ENCODE measurements at places on chromosomes 12 and 14.

DNA sequence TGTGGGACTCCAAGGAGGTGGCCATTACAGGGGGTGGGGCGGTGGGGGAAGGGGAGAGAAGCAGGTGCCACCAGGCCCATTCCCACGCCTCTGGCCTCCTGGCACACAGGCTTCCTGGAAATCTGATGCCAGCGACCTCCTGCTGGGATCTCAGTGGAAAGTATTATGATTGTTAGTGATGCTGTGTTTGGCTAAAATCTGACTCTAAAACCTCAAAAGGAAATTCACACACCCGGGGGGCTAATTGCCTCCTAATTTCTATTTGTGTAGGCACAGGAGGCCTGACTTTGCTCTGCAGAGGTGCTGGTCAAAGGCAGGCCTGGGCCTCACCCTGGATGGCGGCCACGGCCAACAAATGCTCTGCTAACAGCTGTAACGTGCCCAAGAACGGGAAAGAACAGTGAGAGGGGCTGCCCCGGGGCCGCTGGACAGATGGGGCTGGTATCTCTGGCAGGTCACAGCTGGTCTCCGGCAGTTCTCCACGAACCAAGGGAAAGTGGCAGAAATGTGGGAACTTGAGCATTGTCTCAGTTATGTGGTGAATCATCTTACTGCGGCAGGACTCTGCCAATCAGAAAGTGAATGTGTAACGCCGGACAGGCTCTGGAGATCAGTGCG lies 14.3 kb downstream of the FAM181A start:
- no peak for DNase-seq

DNA sequence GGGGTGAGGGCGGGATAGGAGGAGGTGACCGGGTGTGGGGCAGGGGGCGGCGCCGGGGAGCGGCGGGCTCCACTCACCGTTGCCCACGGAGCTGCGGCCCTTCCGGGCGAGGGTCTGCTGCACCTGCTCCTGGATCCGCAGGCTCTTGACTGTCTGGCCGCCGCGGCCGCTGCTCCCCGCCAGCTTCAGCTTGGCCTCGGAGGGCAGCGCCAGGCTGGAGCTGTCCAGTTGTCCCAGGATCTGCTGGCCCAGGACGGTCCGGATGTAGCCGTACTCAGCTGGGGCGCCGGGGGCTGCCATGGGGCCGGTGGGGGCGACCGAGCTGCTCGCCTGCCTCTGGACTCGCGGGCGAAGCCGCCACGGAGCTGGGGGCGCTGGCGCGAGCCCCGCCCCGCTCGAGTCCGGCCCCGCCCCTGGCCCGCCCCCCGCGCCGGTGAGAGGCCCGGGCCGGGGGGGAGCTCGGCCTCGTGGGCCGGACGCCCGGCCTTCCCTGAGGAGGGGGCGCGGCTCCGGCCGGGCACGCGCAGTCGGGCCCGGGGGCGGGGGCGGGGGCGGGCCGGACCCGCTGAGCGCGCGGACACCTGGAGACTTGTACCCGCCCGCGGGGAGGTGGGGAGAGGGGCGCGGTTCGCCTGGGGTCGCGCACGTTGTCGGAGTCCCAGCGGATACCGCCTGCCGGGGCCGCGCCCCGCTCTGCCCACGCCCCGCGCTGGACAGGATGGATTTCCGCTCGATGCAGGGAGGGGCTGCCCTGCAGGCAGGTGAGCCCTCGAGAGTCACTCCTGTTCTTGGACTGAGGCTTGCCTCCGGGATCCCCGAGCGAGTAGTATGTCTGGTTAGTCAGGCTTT lies at the start of gene PKP2:
Gene PKP2 (minus strand): TSS at position 346 of the 849 bp plus-strand sequence. CDS start 46 bp downstream, at position 300.
- DNase-seq, result peak; percentile 52

DNA sequence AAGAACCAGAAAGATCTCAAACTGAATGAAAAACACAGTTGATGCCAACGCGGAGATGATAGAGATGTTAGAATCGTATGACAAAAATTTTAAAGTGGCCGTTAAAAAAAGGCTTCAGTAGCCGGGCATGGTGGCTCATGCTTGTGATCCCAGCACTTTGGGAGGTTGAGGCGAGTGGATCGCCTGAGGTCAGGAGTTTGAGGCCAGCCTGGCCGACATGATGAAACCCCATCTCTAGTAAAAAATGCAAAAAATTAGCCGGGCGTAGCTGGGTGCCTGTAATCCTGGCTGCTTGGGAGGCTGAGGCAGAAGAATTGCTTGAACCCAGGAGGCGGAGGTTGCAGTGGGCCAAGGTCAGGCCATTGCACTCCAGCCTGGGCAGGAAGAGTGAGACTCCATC lies 5.4 kb upstream of the ACVRL1 start:
- DNase-seq, result no peak

DNA sequence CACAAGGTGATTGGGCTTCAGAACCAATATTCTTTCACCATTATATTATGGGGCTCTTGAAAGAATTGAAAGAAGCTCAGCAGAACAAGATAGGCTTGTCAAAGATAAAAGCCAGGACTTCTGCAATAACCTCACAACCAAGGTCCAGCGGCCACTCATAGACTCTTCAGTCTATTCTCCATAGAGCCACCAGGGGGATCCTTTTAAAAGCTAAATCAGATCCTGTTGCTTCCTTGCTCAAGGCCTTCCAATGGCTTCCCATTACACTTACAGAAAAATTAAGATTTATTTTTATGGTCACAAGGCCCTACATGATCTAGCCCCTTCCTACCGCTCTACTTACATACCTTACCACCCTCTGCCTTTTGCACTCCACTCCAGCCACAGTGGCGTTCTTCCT lies 169.6 kb downstream of the C12orf42 start:
- peak; percentile 4 for DNase-seq

GRCh38 chr12:27560126-27560525 lies 36.1 kb downstream of the PPFIBP1 start:
- DNase-seq, result no peak

DNA sequence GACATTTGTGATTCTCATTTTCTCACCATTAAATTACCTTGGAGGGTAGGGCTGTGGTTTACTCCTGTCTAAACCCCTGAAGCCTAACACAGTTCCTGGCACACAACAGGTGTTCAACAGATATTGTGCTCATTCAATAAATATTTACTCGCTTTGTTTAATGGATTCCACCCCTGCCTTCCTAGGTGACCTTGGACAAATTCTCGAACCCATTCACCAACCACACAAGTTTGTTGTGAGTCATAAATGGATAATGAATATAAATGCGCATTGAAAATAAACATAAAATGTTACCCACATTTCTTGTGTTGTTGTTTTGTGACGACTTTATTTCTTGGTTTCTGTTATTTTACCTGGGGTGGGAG lies 362 bp upstream of the TSFM start:
- DNase-seq, result no peak

All from suppressor macrophage (primary cell).